Stimulated activated CD4-positive, alpha-beta T cell treated with anti-CD3 and anti-CD28 coated beads, Interleukin-15, amount 100 ng/mL, for 1 hour (primary cell): ENCODE measurements at places on chromosomes 12 and 14.

GRCh38 chr12:23729359-23729758, 220.1 kb downstream of the SOX5 start:
- DNase-seq: no peak

GRCh38 chr12:57726151-57726883, 12.2 kb downstream of the AGAP2 start:
- no peak for DNase-seq

GRCh38 chr14:97408937-97409815, 612.0 kb downstream of the VRK1 start:
- DNase-seq: peak; percentile 8

- no peak for DNase-seq
Observed at GRCh38 chr14:67418401-67419191, 6.6 kb upstream of the PLEK2 start.

DNA sequence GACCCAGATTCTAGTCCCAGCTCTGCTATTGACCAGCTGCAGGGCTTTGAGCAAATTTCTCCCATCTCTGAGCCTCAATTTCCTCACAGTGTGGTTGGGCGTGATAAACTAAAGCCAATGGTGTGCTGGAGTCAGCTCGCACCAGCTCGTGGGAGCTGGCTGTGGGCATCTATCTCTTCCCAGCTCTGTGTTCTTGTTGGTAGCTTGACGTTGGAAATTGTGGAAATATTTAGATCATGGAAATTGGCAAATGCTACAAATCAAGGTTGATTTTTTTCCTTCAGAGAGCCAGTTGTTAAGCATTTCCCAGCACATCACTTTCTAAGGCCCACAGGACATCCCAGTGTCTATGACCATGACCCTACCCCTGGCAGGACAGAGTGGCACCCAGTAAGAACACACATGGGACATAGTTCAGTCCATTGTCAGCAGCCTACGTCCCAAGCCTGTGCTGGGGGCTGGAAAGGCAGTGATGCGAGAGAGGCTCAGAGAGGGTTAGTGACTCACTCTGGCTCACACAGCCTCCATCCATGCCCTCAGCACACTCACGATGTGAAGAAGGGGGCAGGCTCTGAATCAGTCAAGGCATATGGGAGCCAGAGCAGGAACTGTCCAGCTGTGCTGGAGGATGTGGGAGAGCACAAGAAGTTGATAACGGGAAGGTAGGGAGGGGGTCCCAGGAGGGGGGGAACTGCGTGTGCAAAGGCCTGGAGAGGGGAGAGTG, 77.6 kb downstream of the LGMN start:
- DNase-seq: no peak

- DNase-seq: no peak
Observed at GRCh38 chr12:25552681-25553080, 402 bp downstream of the LMNTD1 start.
